BE2C (cell line): ENCODE measurements at places on chromosomes 2 and 18.

- peak; percentile 45 for DNase-seq
Measured at GRCh38 chr18:60413944-60414547, 41.5 kb upstream of the MC4R start.

GRCh38 chr2:36359067-36359466, 3.5 kb downstream of the CRIM1 start:
- DNase-seq: no peak

GRCh38 chr2:221276033-221276432, 296.1 kb downstream of the EPHA4 start:
- no peak for DNase-seq

DNA sequence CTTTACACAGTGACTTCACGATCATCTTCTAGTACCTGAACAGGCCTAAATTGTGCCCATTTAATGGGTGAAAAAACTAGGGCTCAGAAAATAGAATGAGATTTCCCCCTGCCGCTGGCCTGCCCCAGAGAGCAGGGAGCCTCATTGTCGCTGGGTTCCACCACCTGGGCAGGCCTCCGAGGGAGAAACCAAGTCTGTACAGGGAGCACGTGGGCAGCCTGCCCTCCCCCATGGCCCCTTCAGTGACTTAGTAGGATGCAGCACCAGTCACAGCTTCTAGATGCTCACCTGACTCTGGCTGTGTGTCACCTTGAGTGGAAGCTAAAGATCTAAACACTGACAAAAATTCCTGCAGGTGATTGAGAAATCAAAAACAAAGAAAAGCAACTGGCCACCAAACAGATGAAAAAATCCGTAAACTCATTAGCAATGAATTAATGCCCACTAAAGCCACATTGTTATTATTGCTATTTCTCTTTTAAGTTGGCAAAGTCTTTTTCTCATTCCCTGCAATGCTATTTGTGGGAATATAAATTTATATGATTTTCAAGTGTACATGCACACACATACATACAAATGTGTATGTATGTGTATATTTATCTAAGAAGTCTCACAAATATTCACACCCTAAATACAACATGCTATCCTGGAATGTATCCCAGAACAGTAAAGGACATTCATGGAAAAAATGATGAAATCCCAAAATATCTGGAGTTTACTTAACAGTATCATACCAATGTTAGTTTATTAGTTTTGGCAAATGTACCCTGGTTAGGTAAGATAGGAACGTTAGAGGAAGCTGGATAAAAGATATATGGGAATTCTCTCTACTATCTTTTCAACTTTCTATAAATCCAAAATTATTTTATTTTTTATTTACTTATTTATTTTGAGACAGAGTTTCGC, 18.7 kb upstream of the ASPRV1 start:
- no peak for DNase-seq

DNA sequence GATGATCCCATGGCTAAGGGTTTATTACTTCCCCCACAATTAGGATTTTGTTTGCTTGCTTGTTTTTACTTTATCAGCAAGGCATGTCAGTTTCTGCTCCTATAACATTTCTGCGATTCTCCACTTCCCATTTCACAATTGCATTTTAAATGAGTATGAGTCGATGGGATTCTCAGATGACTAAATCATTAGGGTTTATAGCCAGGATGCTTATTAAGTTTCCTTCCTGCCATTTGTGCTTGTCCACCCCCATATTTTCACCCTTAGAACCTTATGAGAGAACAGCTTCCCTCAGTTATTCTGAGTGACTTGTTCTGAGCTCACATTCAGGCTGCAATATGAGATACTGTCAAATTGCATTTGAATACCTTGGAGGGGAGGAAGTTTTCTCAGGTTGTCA, 37.9 kb upstream of the C1GALT1C1L start:
- DNase-seq: no peak

DNA sequence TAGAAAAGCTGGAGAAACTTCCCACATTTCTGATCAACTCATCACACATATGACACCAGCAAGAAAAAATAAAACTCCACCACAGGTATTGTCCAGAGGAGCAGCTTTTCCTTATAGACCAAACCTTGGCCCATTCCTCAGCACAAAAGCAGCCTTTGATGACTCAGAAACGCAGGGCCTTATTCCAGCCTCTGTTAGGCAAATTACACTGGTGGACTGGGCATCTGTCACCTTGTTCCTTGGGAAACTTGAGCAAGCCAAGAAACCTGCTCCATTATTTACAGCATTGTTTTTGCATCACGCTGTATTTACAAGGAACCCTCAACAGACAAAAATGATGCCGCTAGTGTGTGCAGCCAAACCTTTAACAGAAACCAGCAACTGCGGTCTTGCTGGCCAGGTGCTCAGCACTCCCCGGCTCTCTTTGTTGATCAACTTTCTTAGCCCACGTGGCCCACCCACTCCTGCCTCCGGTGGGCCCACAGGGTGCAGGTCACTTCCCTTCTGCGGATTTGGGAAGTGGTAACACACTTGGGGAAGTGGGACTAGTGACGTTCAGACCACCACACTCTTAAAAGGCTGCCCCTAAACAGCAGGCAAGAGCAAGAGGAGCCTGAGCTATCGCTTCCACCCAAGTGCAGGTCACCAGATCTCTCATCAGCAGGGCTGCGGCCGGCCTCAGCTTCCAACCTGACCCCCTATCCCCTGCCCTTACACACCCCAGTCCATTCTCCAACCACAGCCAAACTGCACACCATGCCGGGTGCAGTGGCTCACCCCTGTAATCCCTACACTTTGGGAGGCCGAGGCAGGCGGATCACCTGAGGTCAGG, 1.5 kb downstream of the AP1S3 start:
- no peak for DNase-seq

- no peak for DNase-seq
Measured at GRCh38 chr18:79523206-79523735, 127.5 kb downstream of the NFATC1 start.

DNA sequence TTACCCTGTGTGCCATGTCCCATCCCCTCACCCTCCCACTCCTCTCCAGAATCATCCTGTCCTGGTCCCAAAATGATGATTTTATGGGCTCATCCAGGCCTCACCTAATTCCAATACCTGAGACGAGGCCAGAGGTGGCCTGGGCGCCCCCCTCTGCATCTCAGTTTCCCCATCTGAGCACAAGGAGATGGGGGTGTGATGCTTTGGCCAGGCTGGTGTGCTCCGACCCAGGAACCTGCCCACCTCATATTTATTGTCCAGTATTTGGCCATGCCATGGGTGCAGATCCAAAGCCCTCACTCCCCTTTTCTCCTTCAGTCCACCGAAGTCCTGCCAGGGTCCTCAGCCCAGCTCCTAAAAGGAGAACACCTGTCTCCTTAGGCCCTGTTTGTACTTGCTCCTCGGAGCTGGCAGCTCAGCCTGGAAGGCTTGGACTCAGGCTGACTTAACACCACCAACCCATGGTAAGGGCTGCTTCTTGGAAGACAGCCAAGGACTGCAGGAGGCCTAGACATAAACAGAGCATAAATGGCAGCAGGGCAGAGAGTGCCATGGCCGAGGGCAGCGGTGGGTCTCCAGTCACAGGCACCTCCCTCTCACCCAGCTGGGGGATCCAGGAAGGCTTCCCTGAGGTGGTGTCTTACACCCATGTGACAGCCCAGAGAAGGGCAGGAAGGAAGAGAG, 3.6 kb downstream of the TEX51 start:
- no peak for DNase-seq

- DNase-seq: no peak
Measured at GRCh38 chr2:33144243-33144642, 197.5 kb downstream of the LTBP1 start.

- no peak for DNase-seq
Measured at GRCh38 chr2:31037058-31037457, 101.2 kb downstream of the GALNT14 start.

GRCh38 chr2:22901471-22902179, 483.4 kb upstream of the KLHL29 start:
- DNase-seq: no peak

GRCh38 chr2:164755952-164756351, 85.7 kb downstream of the COBLL1 start:
- no peak for DNase-seq

DNA sequence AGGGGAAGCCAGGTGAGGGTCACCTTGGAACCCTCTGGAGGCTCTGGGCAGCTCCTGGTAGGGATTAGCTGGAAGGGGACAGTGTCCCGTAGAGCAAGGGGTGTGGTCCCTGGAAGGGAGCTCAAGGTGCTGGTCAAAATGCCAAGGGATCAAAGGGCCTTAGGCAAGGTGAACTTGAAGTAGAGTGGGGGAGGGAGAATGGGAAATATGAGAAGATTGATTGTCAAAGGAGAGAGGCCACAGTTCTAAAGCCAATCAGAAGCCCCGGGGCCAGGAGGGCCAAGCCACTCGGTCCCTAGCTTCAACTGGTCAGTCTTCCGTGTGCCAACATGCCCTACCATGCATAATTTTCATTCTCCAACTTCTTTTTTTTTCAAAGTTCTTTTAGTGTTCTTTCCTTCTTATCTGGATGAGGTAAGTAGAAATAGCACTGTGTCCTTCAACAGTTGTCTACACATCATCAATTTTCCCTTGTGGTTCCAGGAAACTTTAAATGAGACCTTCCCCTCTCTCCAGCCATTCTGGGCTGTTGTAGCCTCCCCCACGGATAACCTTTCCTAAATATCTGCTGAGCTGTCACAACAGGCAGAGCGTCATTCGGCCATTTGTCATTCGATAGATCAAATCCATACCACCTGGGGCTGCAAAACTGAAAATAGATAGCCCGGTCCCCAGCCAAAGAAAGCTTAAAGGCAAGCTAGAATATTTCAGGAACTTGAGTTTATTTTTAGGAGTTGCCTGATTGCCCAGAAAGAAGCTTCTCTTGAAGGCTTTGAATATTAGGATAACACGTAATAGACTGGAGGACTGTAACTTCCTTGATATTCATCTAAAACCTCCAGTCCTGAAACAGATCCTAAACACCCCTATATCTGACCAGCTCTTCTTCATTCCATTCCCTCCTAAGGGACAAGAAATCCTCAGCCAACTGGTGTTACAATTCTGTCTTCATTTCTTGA, 83.3 kb downstream of the ALPK2 start:
- DNase-seq: no peak

- DNase-seq: peak; percentile 23
Measured at GRCh38 chr2:212912445-212913103, 238.8 kb downstream of the IKZF2 start.

- no peak for DNase-seq
Measured at GRCh38 chr2:178128836-178129630, 16.8 kb downstream of the RBM45 start.

DNA sequence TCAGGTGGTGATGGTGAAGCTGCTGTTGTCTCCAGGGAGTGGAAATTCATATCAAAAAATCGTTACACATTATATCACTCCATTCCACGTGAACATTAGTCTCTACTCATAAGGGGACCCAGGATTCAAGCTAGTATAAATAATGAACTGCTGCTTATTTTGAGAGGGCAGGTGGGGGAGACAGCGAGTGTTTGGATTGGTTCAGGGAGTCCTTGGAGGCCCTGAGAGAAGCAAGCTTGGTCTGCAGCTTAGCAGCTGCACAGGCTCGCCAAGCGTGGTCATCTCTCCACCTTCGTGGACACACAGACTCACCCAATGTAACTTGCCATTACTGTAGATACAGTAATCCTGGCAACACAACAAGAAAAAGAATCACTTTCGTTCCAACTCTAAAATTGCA, 177.6 kb downstream of the ZNF521 start:
- no peak for DNase-seq

GRCh38 chr2:140257692-140258300, 1477.6 kb upstream of the NXPH2 start:
- DNase-seq: no peak

GRCh38 chr18:62632788-62633455, 82.4 kb upstream of the PHLPP1 start:
- no peak for DNase-seq

DNA sequence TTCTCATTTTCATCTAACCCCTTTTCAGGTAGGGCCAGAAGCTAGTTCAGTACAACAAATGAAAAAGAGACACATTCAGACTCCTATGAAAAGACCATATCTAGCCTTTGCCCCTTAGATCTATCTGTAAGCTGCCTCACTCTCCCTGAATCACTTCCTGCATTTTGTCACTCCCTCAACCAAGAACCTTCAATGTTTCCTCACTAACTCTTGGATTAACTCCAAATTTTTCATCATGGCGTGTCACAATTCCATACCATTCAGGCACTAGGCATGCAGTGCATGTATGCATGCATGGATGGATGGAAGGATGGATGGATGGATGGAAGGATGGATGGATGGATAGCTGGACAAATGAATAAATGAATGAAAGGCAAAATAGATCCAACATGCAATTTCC, 356.9 kb downstream of the TNS1 start:
- DNase-seq: no peak

- DNase-seq: no peak
Measured at GRCh38 chr18:57429167-57430078, 5.8 kb upstream of the ONECUT2 start.

GRCh38 chr18:49669403-49669802, 107.5 kb downstream of the LIPG start:
- no peak for DNase-seq
